ENCODE measurements at places on chromosomes 16 and 17.
A peak's percentile ranks its signal among the peaks of the same experiment; 100 is the strongest.

DNA sequence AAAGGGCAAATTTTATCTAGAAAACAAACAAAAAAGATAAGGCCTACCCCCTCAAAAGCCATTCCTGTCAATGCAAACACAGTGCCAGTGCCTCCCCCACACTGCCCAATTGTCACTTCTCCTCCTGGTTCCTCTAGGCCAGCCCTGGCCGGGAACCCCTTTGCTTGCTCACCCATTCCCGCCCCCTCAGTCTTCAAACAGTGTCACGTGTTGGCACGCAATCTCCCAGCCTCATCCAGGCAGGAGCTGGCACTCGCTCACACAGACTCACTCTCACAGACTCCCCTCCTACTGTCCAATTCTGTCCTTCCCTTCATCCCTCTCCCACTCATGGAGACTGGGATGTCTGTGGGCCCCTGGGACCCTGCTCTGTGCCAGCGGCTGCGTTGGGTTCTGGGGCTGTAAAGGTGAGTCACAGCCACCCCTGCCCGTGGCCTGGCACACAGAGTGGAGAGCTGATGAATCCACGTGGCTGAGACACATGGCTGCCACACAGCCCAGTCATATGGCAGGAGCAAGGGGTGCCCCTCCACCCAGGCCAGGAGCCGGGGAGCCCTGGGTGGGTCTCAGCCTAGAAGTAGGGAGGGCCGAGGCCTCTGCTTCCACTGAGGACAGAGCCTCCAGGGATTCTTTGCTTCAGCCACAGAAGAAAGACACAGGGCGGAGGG lies 54.8 kb downstream of the VAC14 start:
- peak; percentile 50 for DNase-seq

DNA sequence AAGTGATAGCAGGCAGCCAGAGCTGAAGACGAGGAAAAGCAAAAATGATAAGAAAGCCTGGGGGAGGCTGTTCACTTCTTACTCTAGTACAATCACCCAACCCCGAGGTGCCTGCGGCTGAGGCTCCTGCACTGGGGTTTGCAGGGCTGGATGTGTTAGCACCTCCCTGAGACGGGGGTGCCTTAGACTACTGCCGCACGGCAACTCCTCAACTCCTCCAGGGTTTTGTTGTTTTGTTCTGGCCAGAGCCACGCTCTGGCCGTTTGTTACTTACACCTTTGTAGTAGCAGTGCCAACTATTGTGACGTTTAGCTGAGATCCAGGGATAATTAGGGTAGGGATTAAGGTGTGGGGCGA lies 51.5 kb downstream of the LDHD start:
- peak; percentile 93 for DNase-seq

DNA sequence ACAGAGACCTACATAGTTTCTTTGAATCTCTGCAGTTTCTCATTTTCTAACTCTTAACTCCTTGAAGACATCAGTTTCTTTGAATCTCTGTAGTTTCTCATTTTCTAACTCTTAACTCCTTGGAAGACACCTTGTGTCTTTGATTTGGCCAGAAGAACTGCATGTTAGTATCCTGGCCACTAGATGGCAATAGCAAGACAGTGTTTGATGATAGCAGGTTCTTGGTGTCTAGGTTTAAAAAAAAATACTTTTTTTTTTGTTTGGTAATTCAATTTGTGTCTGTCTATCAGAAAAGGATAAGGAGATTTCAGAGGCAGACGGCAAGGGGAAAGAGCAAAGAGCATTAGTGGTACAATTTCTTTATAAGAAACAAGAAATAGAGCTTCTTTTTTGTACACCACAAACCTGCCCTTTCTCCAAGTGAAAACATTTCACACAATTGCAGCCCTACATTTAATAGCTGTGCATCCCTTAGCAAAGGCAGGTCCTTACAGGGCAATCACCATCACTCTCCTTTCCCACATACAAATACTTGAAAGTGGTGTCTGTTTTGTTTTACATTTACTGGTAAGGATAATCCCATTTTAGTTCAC lies 1324.9 kb upstream of the CDH8 start:
- DNase-seq: peak; percentile 70

DNA sequence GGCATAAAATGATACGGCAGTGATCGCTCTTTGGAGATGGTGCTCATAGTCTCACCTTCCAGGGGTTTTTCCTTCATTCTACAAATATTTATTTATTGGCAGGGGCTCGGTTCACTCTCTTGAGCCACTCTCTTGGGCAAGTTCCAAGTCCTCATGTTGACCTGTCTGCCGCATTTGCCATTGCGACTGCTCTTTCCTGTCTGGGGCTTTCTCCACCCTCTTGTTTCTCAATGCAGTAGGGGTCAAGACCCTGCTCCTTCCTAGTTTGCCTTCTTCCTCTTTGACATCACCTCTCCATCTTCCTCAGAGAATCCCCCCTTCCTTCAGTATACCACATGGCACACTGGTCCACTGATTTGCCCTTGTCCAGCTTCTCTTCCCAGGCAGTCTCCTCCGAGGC lies 21.9 kb upstream of the LRRC75A start:
- no peak for DNase-seq

- peak; percentile 35 for DNase-seq
Measured at GRCh38 chr17:59769887-59770286, 62.4 kb downstream of the VMP1 start.

- DNase-seq: no peak
Measured at GRCh38 chr16:58053682-58054005, 28.1 kb downstream of the MMP15 start.

DNA sequence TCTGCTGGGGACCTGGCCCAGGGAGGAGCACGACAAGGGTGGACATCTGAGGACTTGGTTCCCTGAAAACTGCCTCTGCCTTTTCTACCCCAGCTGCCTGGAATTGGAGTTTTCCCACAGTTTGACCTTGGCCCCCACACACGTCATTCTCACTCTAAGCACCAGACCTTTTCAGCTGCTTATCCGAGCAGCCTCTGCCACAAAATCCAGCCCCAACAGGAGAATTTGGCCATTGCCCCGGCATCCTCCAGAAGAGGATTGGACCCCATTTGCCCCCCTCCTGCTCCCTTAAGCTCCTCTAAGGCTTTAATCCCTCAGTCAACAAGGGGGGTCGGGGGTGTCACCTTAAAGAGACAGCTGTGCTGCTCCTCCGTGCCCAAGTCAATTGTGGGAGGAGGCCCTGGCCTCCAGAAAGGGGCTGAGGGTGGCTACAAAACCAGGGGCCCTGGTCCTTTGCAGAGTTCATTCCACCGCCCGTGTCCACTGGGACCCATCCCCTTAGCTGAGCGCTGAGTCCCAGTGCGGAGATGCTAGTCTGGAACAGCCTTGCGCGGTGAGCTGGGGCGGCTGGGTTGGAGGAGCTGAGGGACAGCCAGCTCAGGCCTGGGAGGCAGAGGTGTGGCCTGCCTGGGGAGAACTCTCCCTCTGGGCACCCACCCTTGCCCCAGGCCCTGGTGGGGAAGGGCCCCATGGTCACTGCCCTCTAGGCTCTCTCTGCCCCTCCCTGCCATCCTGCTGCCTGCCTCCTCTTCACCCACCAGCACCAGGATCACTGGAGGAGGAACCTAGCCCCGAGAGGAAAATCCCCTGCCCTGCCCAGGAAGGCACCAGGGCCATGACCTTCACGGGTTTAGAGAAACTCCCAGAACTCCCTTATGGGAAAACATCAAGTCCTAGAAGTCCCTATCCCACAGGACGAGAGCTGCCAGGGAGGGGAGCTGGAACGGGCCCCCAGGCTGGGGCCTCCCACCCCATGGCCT lies 18.8 kb downstream of the TTYH2 start:
- no peak for DNase-seq

DNA sequence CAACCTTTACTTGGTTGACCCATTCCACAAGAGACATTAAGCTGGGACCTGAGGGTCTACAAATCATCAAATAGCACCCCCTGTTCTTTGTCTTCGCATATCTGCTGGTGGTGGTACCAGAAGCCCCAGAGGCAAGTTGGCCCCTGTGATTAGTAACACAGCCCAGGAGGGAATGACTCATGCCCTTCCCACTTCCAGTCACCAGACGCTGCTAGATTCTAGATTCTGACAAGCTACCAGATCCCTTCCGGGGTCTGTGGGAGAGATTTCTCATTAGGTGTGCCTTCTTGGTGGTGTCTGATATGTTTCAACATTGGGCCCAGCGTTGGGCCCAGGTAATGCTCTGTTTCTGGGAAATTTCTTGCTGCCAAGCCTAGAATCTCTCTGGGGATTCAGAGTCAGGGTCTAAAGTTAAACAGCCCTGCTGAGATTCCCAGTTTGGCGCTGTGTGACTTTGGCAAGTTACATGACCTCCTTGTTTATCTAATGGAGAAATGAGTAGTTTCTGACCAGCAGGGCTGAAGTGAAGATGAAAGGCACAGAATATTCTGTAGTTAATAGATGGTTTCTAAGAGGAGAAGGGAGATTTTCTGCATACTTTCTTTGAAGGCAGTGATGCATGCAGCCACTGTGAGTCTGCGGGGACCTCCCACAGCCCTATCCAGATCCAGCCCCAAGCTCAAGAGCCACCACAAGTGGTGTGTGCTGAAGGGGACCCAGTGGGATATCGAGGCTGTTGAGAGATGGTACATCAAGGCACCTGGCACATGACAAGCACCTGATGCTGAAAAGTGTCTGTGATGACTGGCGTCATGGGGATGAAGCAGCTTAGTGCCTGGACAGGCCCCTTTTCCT lies 3.9 kb downstream of the TRPV2 start:
- peak; percentile 87 for DNase-seq
